Natural killer cell treated with Interleukin-12 subunit alpha and Interleukin-12 subunit beta and Interleukin-15 and Interleukin-18, amount 100 ng/mL, for 72 hours (primary cell): ENCODE measurements at places on chromosomes 5 and 9. TPM values are rescaled to one million over a fixed set of nuclear protein-coding genes. Genes with fewer than 3 reads are reported as not detected.
A peak's percentile ranks its signal among the peaks of the same experiment; 100 is the strongest.

GRCh38 chr9:120715389-120715924 is 1.2 kb upstream of the MEGF9 start:
- DNase-seq, result no peak

- DNase-seq, result no peak
Observed at GRCh38 chr9:93071464-93071863, 13.0 kb downstream of the SUSD3 start.

DNA sequence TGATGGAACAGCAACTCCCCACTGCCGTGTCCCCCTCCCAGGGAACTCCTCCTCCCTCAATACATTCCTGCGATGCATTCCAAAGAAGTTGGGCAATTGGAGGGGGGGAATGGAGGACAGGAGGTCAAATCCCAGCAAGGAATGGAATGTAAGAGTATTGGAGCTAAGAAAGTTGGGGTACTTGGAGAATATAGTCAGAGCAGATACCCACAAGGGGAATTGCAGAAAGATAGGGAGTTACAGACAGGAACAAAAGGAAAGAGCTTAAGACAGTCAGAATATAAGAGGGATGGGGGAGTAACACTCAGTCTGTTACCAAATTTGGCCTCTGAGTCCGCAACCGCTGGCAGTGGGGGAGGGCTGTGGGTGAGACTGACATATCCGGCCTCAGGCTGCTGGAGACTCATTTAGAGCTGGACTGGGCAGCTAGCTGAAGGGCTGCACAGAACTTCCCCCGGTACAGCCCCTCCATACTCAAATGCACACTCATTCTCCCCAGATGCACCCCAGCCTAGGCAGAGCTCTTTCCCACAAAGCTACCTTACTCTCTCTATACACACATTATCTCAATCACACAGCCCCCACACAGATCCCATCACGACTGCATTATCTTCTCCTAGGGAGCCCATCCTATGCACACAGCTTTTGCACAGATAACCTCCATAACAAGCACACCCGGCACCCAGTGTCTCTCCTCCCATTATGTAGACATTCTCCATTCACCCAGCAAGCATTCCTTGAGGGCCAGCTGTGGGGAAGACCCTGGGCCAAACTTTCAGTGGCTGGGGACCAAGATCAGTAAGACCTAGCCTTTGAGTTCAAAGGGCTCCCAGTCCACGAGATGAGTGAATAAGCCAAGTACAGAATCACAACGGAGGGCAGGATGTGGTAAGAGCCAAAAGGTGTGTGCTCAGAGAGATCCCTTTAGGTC is 3.7 kb downstream of the TLN1 start:
- peak; percentile 91 for DNase-seq

DNA sequence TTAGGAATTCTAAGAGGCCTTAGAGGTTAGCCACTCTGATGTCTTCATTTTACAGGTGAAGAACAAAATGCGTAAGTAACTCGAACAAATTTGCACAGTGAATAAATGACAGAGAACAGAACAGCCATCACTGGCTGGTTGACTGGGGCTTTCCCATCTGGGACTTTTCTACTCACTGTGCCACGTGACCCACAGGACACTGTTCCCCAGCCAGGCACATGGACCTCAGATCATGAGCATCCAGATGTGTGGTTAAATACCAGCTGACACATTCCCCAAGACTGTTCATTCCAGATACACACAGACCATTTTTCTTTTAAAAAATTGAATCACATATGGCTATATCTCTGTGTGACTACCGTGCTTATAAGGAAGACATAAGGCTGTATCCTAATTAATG is 25.8 kb upstream of the MED10 start:
- no peak for DNase-seq

CSF2 gene
- total RNA-seq, result 41.4 TPM

DNA sequence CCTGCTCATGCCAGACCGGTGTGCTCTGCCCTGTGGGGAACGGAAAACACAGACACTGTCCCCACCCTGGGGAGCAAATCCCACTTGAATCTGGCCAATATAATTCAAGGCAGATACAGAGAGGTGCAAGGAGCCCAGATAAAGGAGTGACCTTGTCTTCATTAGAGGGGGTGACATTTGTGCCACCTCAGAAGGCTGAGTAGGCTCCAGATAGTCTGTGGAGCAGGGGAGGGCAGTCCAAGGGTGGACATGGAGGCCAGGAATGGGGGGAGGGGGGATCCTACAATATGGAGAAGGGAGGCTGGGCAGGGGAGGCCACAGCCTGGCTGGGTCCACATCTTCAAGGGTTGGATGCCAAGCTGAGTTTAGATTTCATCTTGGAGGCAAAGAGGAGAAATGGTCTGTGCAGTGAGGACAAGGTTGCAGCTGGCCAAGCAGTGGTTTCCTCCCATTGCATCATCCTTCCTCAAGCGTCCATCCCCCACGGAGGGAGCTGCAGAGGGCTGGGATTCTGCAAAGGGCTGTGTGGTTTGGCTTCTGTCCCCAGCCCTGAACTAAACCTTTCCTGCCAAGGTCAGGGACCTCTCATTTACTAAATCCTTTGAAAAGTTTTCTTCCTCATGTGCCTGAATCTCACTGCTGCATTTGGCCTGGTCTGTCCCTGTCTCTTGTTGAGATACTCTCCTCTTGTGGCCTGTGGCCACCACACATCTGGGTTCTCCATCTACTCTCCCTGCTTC is 60.1 kb downstream of the GALNT12 start:
- DNase-seq, result no peak
